ENCODE measurements at places on chromosomes 1 and 21. TPM values are rescaled to one million over a fixed set of nuclear protein-coding genes. Genes with fewer than 3 reads are reported as not detected.

GRCh38 chr21:37224861-37225839, 42.0 kb downstream of the VPS26C start:
- DNase-seq: no peak
- H3K27ac ChIP-seq: no peak overlapping the region
- no peaks in the 10 kb centered on the region for H3K4me1 ChIP-seq
- H3K27me3 ChIP-seq: no peaks in the 10 kb centered on the region

The C1orf141 gene
- total RNA-seq: not detected

DNA sequence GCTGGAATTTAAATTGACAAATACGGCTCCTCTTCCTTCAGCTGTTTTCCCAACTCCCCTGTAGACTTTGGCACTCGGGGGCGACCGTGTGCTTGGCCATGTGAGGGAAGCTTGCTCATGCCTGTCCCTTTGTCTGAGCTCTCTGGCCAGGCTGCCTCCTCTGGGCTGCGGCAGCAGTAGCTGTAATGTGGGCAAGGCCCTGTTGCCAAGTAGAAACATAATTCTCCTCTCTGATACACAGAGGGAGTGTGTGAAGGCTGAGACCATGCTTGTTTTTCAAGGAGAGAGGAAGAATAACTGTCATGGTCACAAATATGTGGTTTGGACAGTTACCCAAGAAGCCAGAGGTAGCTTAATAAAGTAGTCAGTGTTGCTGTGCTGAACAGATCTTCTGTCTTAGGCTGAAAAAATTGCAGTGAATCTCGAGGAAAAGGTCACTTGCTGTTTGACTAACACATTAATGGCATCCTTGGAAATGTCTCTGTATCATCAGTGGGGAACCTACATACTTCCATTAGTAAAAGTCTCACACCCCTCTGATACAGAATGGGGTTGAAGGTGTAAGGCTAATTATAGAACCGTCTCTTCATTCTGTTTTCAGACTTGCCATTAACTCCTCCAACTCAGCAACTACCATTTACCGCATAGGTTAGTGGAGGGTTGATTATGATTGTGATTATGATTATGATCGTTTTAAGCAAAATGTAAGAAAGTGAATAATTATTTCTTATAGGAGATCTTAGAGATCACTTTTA, 94.6 kb downstream of the TGFB2 start:
- no peaks in the 10 kb centered on the region for H3K36me3 ChIP-seq
- H3K4me1 ChIP-seq: no peaks in the 10 kb centered on the region
- no peak overlapping the region for H3K4me3 ChIP-seq
- no peaks in the 10 kb centered on the region for H3K27me3 ChIP-seq
- H3K27ac ChIP-seq: peak overlapping the region; percentile 53

DNA sequence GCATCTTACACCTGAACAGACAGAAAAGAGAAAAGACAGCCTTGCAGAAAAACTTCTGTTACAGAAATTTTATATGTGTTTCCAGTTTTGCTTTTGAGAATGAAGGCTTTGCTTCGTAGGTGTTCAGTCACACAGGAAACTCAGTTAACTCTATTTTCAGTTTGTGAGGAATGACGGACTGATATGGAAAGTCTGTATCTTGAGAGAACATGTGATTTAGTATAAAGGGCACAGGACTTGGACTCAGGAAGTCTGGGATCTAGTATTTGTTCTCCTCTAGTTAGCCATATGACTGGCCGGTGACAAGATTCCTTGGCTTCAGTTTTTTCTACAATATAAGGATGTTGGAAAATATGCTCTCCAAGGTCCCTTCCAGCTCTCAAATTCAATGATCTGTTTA, 149.1 kb downstream of the OLFM3 start:
- no peaks in the 10 kb centered on the region for H3K4me1 ChIP-seq
- H3K4me3 ChIP-seq: no peak overlapping the region
- no peak for DNase-seq
- no peak overlapping the region for H3K27ac ChIP-seq
- H3K27me3 ChIP-seq: no peaks in the 10 kb centered on the region
- no peaks in the 10 kb centered on the region for H3K36me3 ChIP-seq

DNA sequence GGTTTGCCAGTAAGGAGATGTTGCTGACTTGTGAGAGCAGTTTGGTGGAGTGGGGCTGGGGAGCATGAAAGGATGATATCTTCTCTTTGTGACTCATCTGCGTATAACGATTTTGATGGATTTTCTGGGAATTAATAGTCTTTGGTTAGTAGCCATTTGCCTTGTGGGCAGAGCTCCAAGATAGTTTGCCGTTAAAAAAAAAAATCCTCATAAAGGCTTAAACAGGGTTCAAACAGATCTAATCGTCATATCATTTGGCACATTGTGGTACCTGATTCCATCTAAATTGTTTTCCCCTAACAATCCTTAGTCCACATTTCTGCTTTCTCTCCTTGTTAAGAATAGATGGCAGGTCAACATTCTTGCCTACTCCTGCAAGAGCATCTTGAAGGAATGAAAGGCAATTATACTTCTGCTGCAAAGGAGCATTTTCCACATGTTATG, 168.0 kb downstream of the PPP1R12B start:
- no peaks in the 10 kb centered on the region for H3K36me3 ChIP-seq
- DNase-seq: no peak
- no peaks in the 10 kb centered on the region for H3K27me3 ChIP-seq
- no peaks in the 10 kb centered on the region for H3K4me1 ChIP-seq
- no peak overlapping the region for H3K27ac ChIP-seq
- no peak overlapping the region for H3K4me3 ChIP-seq

DNA sequence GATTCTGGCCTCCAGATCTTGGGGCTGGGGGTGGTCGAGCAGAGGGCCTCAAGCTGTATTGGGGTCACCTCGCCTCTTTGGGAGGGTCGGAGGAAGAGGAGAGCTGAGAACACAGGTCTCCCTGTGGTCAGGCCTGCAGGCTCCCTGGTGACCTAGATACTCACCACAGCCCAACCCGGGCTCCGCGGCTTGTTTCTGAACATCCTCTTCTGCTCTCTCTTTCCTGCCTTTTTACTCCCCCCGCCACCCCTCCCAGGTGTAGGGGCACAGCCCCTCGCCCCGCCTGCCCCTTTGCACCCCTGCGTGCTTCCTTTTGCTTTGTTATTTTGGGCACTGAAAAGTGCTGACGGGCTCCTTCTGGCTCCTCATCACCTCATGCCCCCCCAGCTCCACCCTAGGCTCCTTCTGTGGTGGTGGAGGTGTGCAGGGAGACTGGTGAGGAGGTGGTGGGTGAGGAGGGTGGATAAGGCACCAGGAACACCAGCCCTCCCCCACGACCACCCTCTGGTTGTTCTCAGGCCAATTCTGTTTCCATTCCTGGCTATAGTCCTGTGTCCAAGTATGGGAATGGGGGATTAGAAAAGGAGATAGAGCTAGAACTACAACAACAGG, 10.6 kb upstream of the LINGO4 start:
- H3K36me3 ChIP-seq: no peaks in the 10 kb centered on the region
- H3K27ac ChIP-seq: no peak overlapping the region
- no peaks in the 10 kb centered on the region for H3K27me3 ChIP-seq
- no peaks in the 10 kb centered on the region for H3K4me1 ChIP-seq
- H3K4me3 ChIP-seq: no peak overlapping the region
- no peak for DNase-seq

The PCSK9 gene
- 0.16 TPM for total RNA-seq
